Left lobe of liver (tissue), 2 donors: ENCODE measurements at places on chromosomes 2 and 18. TPM values are rescaled to one million over a fixed set of nuclear protein-coding genes. Genes with fewer than 3 reads are reported as not detected.

The ICA1L gene
- total RNA-seq = 0.63 TPM

The DNAJC5G gene
- not detected for total RNA-seq

The PROM2 gene
- total RNA-seq = 1.1 TPM

The ERFE gene
- total RNA-seq = not detected

The IL18RAP gene
- 0.45 TPM for total RNA-seq

DNA sequence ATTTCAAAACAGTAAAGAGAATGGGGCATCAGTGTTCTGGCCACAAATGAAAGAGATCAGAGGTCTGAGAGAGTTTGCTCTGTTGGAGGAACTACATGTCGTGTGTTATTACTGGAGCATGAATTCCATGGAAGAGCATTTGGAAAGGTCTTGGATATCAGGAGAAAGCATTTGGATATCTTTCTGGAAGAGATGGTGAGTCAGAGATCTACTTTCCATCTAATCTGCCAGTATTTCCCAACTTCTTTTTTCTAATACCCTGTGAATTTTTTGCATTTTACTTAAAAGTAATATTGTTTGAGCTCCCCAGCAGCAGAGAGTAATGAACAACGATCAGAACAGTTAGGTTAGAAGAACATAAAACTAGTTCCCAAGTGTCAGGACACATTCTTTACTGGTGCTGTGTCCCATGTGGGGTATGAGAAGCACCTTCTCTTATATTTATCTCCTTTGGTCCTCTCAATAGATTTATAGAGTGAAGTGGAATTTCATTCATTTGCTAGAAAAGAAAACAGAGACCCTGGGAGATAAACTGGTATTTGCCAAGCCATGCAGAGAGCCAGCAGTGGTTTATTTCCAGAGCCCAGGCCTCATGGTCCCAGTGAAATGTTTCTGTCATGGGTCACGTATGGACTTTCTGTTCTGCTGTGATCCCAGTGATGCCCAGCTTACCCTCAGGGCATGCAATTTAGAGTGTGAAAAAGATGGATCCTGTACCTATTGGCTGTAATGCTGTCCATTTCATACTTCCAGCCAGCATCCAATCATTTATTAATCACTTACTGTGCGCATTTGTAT lies 130.8 kb upstream of the NT5C1B start:
- no peak for DNase-seq

DNA sequence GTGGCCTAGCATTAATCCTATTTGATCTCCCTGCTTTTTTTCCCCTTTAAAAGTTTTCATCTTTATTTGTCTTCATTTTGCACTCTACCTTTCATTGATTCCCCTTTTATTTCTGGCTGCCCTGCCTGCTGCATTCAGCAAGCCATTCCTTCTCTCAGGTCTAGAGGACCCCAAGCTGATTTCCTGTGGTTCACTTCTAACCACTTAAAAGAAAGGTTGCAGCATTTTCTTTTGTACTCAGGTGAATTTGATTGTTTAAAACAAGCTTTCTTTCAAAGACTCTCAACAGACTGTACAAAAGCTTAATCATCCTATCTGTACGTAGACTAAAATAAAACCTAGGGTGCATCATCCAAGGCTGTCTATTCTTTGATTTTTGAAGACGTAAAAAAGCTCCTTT lies 160.3 kb downstream of the CSRNP3 start:
- no peak for DNase-seq

GRCh38 chr18:22504251-22505030 lies 86.7 kb upstream of the CTAGE1 start:
- DNase-seq = no peak

DNA sequence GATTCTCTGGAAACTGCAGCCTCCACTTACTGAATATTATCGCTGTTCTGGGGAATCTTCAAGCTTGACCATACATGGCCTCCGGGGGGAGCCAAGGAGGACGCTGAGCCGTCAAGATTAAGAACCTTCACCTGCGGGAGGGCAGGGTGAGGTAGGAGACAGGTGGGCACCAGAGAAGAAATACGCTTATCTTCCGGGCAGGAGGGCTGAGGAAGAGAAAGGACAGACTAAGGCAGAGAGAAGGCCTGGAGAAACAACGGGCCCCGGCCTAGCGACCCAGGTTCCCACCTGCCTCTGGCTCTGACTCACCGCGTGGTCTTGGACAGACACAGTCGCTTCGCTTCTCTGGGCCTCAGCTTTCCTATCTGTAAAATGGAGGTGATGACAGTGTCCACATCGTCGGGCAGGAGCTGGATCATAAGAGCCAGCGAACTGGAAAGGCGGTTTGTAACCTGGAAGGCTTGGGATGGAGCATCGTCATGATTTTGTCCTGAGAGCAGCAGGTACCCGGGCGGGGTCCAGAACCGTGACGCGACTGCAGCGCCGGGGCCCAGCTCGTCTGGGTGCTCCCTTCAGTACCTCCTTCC lies 659 bp downstream of the ZNF142 start:
- DNase-seq = no peak

- no peak for DNase-seq
Measured at GRCh38 chr2:241862775-241863535, 4.3 kb upstream of the PDCD1 start.
